Left ventricle myocardium inferior (tissue), 1 donor: ENCODE measurements at places on chromosomes 7 and 10.

GRCh38 chr10:100890673-100891317, 22.0 kb upstream of the SLF2 start:
- H3K4me3 ChIP-seq, result no peak overlapping the region
- no peak for DNase-seq
- H3K4me1 ChIP-seq, result peaks cover 9% of the 10 kb centered on the region
- H3K27ac ChIP-seq, result peak overlapping the region; percentile 58
- no peaks in the 10 kb centered on the region for H3K36me3 ChIP-seq

GRCh38 chr7:148265896-148266295, 324.7 kb upstream of the C7orf33 start:
- H3K4me1 ChIP-seq, result peaks cover 7% of the 10 kb centered on the region
- no peak for DNase-seq
- no peaks in the 10 kb centered on the region for H3K36me3 ChIP-seq
- H3K27ac ChIP-seq, result no peak overlapping the region
- no peak overlapping the region for H3K4me3 ChIP-seq
- peaks cover 57% of the 10 kb centered on the region for H3K27me3 ChIP-seq

GRCh38 chr7:71255537-71256178, 123.7 kb downstream of the GALNT17 start:
- H3K27me3 ChIP-seq, result no peaks in the 10 kb centered on the region
- H3K27ac ChIP-seq, result no peak overlapping the region
- H3K36me3 ChIP-seq, result no peaks in the 10 kb centered on the region
- no peak for DNase-seq
- peaks cover 9% of the 10 kb centered on the region for H3K4me1 ChIP-seq
- H3K4me3 ChIP-seq, result no peak overlapping the region

GRCh38 chr10:61187601-61188000, 243.6 kb upstream of the RHOBTB1 start:
- H3K4me1 ChIP-seq, result no peaks in the 10 kb centered on the region
- H3K27me3 ChIP-seq, result no peaks in the 10 kb centered on the region
- no peak overlapping the region for H3K4me3 ChIP-seq
- no peak for DNase-seq

DNA sequence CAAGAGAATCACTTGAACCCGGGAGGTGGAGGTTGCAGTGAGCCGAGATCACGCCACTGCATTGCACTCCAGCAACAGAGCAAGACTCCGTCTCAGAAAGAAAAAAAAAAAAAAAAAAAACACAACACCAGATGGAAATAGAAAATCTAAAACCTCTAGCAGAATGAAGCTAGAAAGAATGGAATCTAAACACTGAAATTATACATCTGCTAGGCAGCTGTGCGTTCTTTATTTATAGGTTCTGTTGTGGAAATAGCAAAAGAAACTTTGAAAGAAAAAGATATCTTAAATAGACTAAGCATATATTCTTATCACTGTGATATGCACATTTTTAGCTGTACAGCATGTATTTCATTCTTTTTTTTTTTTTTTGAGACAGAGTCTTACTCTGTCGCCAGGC, 17.1 kb downstream of the BMPR1A start:
- H3K4me3 ChIP-seq, result no peak overlapping the region
- H3K4me1 ChIP-seq, result peaks cover 77% of the 10 kb centered on the region
- peaks cover 7% of the 10 kb centered on the region for H3K27me3 ChIP-seq
- no peaks in the 10 kb centered on the region for H3K36me3 ChIP-seq

- H3K27ac ChIP-seq, result no peak overlapping the region
- no peak for DNase-seq
- H3K27me3 ChIP-seq, result no peaks in the 10 kb centered on the region
- no peaks in the 10 kb centered on the region for H3K36me3 ChIP-seq
- no peak overlapping the region for H3K4me3 ChIP-seq
Observed at GRCh38 chr7:10804770-10805169, 168.9 kb upstream of the PHF14 start.

GRCh38 chr7:45026984-45027773, 27.2 kb downstream of the CCM2 start:
- peak overlapping the region; percentile 31 for H3K4me3 ChIP-seq
- peaks cover 9% of the 10 kb centered on the region for H3K36me3 ChIP-seq
- peak overlapping the region; percentile 36 for H3K27ac ChIP-seq

- peaks cover 31% of the 10 kb centered on the region for H3K27me3 ChIP-seq
- DNase-seq, result no peak
- H3K36me3 ChIP-seq, result no peaks in the 10 kb centered on the region
- peaks cover 16% of the 10 kb centered on the region for H3K4me1 ChIP-seq
- H3K27ac ChIP-seq, result no peak overlapping the region
Observed at GRCh38 chr7:41889472-41889871, 186.6 kb upstream of the INHBA start.

DNA sequence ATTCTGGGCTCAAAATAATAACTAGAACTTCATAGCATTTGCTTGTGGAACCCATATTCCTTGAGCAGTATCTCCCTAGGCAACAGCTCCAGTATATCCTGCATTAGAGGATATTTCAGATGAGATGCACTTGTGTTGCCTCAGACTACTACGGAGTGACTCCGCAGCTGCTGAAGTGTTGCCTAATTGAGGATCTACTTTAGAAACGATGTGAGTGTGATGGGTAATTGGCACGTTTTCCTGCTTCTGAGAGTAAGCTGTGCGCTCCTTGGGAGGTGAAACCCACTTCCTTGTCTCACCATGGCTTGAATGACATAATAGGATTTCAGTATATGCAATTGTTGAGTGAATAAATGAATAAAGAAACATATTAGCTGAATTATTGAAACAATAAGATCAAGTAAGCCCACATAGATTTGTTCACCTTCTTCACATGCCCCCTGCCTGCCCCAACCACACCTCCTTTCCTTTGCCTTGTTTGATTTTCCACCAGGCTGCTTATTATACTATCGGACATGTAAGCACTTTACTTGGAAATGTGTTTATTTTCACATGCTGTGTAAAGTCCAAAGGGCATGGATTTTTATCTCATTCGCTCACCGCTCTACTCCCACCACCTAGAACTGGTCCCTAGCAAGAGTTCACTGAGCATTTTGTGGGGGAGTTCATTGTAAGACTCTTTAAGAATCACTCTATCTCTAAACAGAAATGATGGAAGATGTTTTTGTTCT, 303.8 kb downstream of the KCNMA1 start:
- H3K36me3 ChIP-seq, result no peaks in the 10 kb centered on the region
- DNase-seq, result no peak
- H3K27ac ChIP-seq, result no peak overlapping the region
- no peak overlapping the region for H3K4me3 ChIP-seq
- no peaks in the 10 kb centered on the region for H3K4me1 ChIP-seq

- no peak for DNase-seq
- H3K27me3 ChIP-seq, result no peaks in the 10 kb centered on the region
- H3K4me1 ChIP-seq, result no peaks in the 10 kb centered on the region
Observed at GRCh38 chr7:48280100-48280499, 108.8 kb downstream of the ABCA13 start.

DNA sequence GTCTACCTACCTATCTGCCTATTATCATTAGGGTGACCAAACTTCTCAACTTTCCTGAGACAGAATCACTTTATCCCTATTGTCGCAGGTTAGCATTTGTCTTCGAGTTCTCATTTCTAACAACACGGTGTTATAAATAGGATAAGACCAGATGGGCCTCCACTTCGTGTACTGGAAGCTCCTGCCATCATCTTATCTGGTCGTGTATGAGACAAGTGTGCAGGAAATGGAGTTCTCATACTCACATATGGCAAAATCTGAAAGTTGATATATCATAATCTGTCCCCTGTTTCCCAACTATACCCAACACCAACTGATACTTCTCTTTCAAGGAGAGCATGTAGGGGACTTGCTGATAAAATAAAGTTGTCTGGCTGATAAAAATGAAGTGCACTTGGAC, 287.4 kb upstream of the FOXK1 start:
- H3K27me3 ChIP-seq, result no peaks in the 10 kb centered on the region
- H3K4me3 ChIP-seq, result no peak overlapping the region
- no peak for DNase-seq
- no peaks in the 10 kb centered on the region for H3K4me1 ChIP-seq

DNA sequence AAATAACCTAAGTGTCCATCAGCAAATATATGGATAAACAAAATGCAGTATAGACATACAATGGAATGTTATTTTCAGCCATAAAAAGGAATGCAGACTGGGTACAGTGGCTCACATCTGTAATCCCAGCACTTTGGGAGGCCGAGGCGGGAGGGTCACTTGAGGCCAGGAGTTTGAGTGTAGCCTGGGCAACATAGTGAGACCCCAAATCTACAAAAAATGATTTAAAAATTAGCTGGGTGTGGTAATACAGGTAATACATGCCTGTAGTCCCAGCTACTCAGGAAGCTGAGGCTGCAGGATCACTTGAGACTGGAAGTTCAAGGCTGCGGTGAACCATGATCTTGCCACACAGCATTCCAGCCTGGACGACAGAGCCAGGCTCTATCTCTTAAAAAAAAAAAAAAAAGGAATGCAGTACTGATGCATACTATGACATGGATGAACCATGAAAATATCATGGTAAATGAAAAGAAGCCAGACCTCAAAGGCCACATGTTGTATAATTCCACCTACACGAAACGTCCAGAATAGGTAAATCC, 6.9 kb downstream of the MCMBP start:
- no peaks in the 10 kb centered on the region for H3K36me3 ChIP-seq
- no peak overlapping the region for H3K27ac ChIP-seq
- no peaks in the 10 kb centered on the region for H3K27me3 ChIP-seq
- H3K4me3 ChIP-seq, result no peak overlapping the region

GRCh38 chr10:71771821-71772617, 1.3 kb downstream of the VSIR start:
- no peaks in the 10 kb centered on the region for H3K27me3 ChIP-seq
- peak overlapping the region; percentile 99 for H3K27ac ChIP-seq
- peaks cover 92% of the 10 kb centered on the region for H3K4me1 ChIP-seq

DNA sequence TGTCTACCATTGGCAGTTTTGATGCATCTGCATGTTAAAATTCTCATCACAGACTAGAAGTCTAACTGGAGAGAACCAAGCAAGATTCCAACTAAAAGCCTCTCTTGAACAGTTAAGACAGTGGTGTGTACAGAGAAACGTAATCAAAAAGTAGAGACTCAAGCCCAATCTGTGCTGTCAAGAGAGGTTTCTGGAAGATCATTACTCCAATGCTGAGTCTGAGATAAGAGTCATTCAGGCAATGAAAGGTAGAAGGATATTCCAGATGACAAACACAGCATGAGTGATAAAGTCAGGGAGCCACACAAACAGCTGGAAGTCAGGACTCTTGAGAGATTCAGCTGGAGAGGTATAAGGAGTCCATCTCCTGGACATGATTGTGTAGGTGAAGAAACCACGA, 48.7 kb downstream of the IQUB start:
- H3K4me1 ChIP-seq, result no peaks in the 10 kb centered on the region
- DNase-seq, result no peak
- no peaks in the 10 kb centered on the region for H3K36me3 ChIP-seq
- H3K27me3 ChIP-seq, result no peaks in the 10 kb centered on the region
- no peak overlapping the region for H3K27ac ChIP-seq
- no peak overlapping the region for H3K4me3 ChIP-seq

DNA sequence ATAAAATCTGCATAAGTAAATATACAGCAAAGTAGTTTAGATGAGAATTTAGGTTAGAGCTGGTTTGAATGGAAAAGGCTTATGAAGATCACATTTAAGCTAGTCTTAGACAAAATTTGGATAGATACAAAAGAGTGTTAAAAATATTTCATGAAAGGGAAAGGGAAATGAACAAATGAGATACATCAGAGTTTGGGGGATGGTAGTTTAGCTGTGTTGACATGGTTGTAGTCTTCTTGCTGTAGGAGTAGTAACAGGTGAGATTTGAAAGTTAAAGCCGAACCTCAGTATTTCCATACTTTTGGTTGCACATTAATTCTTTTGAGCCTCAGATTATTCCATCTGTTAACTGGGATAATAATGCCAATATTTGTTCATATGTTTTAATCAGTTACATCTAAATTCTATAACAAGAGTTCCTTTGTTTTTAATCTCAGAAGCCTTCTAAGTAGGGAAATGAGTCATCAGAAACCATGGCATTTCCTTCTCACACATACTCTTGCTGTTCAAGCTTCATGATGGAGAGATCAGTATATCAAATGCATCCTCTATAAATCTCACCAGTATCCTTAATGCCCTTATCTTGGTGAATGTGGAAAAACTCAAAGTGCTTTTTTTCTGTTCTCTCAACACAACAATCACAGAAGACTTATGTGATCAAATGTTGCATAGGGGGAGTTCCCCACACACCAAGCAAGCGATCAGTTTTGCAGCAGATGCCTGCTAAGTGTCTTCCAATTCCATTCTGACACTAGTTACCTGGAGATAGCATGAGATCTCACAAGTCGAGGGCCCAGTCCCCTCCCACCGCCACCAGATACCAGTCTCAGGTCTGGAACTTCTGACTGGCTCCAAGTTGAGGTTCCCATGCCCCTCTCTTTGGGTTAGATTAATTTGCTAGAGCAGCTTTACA, 84.7 kb downstream of the MAPK8 start:
- DNase-seq, result no peak
- no peak overlapping the region for H3K4me3 ChIP-seq
- no peak overlapping the region for H3K27ac ChIP-seq

DNA sequence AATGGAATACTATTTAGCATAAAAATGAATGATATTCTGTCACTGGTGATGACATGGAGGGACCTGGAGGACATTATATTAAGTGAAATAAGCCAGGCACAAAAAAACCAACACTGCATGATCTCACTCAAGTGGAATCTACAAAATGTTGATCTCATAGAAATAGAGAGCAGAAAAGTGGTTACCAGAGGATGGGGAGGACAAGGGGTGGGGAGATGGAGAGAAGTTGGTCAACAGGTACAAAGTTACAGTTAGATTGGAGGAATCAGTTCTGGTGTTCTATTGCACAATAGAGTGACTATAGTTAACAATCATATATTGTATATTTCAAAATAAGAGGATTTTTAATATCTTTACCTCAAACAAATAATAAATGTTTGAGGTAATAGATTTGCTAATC, 24.7 kb upstream of the SLC18A3 start:
- no peak for DNase-seq
- no peak overlapping the region for H3K27ac ChIP-seq
- peaks cover 29% of the 10 kb centered on the region for H3K27me3 ChIP-seq
- no peaks in the 10 kb centered on the region for H3K36me3 ChIP-seq
- no peak overlapping the region for H3K4me3 ChIP-seq

- H3K4me1 ChIP-seq, result no peaks in the 10 kb centered on the region
- no peak overlapping the region for H3K27ac ChIP-seq
- H3K4me3 ChIP-seq, result no peak overlapping the region
- no peaks in the 10 kb centered on the region for H3K36me3 ChIP-seq
- no peak for DNase-seq
Observed at GRCh38 chr10:77537071-77537470, 100.5 kb downstream of the KCNMA1 start.

DNA sequence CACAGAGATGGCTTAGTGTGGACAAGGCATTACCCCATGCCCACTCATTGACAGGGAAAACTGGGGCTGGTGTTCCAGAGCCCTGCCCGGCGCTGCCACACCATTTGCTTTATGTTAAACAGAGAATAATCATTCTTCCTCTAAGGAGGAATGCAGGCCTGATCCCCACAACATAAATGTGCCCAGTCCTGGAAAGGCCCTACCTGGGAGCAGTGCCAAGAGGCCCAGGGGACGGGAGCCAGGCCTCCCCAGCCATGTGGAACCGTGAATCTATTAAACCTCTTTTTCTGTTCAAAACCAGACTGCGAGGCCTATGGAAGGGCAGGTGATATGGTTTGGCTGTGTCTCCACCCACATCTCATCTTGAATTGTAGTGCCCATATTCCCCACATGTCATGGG, 264.1 kb downstream of the GRID1 start:
- H3K36me3 ChIP-seq, result no peaks in the 10 kb centered on the region
- no peaks in the 10 kb centered on the region for H3K4me1 ChIP-seq
- H3K27ac ChIP-seq, result no peak overlapping the region

- no peak overlapping the region for H3K27ac ChIP-seq
- peaks cover 28% of the 10 kb centered on the region for H3K4me1 ChIP-seq
- no peak for DNase-seq
Observed at GRCh38 chr10:78798976-78799730, 269.6 kb upstream of the ZMIZ1 start.
